ENCODE measurements at places on chromosomes 5 and 9.
A peak's percentile ranks its signal among the peaks of the same experiment; 100 is the strongest.

DNA sequence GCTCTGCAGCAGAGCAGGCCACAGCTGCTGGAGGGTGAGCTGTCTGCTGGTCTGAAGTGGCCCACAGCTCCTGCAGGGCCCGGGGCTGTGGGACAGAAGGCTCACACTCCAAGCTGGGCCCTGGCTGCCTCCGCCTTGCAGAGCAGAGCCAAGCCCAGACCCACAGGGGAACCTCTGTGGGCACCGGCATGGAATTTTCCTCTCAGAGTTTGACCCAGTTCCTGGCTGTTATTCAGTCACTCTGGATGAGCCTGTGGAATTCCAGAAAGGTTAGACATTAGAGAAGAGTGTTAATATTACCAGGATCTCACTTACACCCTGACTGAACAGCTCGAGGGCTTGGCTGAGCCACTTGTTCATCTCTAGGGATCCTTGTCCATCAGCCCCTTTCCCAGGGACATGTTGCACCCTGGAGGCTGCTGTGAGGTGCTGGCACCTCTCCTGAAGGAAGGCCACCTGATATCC lies 17.5 kb downstream of the IL9 start:
- DNase-seq: no peak

GRCh38 chr5:97453263-97453662 lies 270.2 kb upstream of the RIOK2 start:
- no peak for DNase-seq

DNA sequence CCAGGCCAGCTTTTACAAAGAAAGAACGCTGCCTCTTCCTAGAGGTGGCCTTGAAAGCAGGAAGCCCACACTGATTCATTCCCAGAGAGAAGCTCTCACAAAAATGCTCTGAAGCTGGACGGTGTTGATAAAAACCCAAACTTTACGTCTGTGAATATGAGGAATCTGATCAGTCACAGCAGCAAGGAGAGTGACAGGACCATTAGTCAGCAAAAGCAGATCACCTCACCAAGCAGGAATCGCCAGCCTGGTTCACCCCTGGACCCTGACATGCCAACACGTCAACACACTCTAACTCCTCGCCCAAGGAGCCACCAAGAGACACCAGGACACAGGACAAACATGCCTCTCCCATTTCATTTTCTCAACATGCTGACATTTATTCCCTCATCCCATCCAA lies 70.6 kb upstream of the ZNF622 start:
- no peak for DNase-seq

DNA sequence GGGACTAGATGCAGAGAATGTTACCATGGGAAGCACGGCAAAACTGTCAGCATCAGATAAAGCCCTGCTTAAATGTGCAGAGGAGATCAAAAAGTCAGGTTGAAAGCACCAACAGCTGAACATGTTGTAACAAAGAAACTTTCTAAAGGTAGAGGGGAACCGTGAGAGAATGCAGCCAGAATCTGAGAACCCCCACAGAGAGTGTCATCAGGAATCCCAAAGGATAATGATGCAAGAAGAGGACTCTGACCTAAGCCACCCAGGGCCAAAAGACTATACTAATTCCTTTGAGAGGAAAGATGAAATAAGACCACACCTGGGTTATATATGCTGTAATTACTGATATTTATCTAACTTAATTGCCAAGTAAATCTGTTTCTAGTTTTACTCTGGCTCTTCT lies 116.6 kb downstream of the PCSK1 start:
- no peak for DNase-seq

DNA sequence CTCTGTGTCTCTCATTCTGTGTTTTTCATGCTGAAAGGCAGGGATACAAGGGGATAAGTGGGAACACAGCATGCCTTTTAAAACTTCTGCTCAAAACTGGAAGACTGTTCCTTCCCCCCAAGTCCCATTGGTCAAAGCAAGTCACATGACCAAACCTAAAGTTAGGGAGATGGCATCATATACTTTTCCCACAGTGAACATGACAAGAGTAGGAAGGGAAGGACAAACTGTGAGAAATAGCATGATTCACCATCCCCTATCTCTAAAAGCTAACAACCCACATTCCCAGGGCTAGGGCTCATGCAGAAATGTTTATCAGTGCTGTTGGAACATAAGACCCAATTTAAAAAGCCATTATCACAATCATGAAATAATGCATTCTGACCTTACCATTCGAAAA lies 24.2 kb upstream of the SHISAL2B start:
- peak; percentile 85 for DNase-seq

GRCh38 chr5:119409235-119409815 lies 43.0 kb upstream of the HSD17B4 start:
- DNase-seq: no peak

DNA sequence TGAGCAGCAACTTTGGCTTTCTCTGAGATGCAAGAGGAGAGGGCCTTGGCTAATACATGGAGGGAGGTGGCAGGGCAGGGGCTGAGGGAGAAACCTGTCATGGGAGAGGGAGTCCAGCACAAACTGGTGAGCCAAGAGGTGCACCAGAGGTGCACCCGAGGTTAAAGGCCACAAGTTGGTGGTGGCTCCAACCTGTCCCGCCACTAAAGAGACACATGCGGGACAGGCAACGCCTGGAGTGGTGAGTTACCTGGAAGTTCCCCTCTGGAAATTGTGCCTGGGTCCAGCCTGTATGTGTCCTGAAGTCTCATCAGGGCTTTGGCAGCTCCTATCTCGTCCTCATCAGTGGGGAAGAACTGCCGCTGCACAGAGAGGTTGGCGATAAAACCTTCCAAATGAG lies 14.0 kb downstream of the P4HA2 start:
- no peak for DNase-seq

- peak; percentile 32 for DNase-seq
Observed at GRCh38 chr9:2469681-2470221, 151.8 kb upstream of the VLDLR start.

DNA sequence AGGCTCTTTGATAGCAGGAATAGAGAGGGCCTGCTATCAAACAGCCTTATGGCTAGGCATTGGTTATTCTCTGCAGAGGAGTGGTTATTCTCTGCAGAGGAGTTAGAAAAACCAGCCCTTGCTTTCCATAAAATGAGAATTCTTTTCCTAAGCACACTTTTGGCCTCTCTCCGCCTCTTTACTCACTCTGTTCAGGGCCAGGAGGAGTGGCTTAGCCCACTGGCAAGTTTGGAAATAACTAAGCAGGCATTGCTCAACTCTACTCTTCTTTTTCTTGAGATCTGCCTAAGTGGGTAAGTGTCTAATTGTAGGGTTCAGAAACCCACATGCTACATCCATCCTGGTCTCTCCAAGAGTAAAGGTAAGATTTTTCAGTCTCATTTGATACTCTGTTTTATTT lies 341.7 kb downstream of the KIAA0825 start:
- DNase-seq: peak; percentile 19

GRCh38 chr9:9202276-9202675 lies 1402.7 kb upstream of the DMAC1 start:
- no peak for DNase-seq

GRCh38 chr9:72540348-72540873 lies 19.0 kb downstream of the TMC1 start:
- no peak for DNase-seq

DNA sequence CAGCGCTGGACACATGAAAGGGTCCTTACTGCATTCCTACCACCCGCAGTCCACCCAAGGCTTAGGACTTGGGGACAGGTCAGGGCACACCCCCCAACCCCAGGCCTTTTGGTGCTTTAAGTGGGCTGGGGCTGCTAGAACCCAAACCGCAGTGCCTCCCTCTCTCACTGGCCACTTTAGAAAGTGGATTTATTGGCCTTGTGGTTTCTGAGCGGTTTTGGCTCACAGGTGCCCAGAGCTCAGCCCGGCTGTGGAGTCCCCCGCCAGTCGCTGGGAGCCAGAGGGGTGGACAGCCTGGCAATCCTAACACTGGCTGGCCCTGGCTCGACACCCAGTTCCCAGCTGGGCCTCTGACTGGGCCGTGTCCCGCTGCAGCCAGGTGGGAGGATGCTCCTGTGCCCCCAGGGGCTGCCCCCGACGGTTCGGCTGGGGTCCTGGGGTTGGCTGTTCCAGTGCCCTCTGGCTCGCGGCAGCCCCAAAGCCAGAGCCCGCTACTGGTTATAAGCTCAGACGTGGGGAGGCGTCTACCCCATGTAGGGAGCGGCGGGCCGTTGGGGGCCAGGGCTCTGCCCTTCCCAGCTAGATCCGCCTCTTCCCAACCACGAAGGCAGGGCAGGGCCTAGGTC lies 65.2 kb upstream of the RNU6ATAC start:
- DNase-seq: no peak

- DNase-seq: no peak
Observed at GRCh38 chr9:79630521-79631403, 59.0 kb downstream of the TLE4 start.

DNA sequence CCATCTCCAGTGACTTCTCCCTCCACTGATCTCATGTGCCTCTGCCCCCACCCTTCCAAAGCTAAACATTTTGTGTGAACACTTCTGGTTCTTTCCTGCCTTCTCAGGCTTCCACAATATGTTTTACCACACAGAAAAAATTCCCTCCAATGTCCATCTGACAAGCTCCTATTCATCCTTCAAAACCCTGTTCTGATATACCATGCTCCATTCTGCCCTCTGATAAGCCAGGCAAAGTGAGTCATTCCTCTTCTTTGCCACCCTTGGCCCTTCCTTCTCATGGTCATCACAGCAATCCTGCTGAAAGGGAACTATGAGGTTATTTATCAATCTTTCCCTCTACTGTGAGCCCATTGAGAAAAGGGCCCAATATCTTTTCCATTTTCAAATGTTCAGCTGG lies 97.6 kb downstream of the BARX1 start:
- no peak for DNase-seq

GRCh38 chr5:133245191-133246052 lies 193.6 kb downstream of the HSPA4 start:
- DNase-seq: peak; percentile 92
